ENCODE measurements at places on chromosomes 11 and 22.

DNA sequence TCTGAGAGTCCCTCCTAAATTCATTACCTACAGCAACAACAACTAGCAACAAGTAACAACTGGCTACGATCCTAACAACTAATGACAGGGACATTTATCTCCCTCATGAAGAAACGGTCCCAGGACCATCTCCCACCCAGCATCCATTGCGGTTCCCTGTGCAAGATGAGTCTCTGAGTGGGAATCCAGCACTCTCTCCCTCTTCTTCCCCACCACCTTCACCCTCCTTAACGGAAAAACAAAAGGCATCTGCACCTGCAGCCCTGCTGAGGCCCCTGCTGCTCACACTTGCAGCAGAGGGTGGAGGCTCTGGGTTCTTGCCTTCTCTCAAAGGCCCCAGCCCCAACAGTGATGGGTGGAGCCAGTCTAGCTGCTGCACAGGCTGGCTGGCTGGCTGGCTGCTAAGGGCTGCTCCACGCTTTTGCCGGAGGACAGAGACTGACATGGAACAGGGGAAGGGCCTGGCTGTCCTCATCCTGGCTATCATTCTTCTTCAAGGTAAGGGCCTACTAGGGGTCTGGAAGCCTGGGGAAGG, at the start of gene CD3G:
TSS of gene CD3G (plus strand) at position 364 of the 535 bp plus-strand sequence. CDS start at position 444, 80 bp downstream.
- peak; percentile 49 for DNase-seq

DNA sequence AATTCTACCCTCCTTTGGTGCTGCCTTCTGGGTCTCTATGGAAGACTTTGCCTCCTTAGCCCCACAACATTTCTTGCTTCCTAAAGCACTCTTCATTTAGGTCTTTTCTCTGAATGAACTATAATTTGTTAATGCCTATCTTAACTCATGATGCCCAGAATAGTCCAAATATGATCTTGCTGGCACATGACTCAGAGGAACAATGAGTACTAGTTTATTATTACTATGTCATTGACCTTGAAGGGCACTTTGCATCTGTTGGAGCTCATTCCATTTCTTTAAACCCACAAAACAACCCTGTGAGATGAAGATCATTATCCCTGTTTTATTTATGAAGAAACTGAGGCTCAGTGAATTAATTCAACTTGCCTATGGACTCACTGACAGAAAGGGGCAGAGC, 320.2 kb upstream of the PLET1 start:
- DNase-seq = no peak

DNA sequence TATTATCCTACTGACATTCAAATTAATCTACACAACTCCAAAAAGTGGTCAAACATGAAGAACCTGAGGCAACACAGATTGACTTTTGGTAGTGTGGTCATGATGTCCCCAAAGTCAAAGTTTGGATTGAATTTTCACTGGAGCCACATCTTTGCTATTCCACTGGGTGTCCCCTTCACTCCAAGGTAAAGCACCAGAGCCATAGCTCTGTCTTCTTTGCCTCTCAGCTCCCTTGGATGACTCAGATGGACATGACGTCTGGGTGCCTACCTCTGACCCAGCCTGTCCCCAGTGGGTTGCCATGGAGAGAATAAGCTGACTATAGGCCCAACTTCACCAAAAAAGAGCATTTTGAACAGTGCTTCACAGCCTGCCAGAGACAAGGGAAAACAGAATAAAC, 57.4 kb upstream of the ARHGAP42 start:
- no peak for DNase-seq

GRCh38 chr11:47104261-47104950, 72.3 kb downstream of the ARFGAP2 start:
- no peak for DNase-seq

DNA sequence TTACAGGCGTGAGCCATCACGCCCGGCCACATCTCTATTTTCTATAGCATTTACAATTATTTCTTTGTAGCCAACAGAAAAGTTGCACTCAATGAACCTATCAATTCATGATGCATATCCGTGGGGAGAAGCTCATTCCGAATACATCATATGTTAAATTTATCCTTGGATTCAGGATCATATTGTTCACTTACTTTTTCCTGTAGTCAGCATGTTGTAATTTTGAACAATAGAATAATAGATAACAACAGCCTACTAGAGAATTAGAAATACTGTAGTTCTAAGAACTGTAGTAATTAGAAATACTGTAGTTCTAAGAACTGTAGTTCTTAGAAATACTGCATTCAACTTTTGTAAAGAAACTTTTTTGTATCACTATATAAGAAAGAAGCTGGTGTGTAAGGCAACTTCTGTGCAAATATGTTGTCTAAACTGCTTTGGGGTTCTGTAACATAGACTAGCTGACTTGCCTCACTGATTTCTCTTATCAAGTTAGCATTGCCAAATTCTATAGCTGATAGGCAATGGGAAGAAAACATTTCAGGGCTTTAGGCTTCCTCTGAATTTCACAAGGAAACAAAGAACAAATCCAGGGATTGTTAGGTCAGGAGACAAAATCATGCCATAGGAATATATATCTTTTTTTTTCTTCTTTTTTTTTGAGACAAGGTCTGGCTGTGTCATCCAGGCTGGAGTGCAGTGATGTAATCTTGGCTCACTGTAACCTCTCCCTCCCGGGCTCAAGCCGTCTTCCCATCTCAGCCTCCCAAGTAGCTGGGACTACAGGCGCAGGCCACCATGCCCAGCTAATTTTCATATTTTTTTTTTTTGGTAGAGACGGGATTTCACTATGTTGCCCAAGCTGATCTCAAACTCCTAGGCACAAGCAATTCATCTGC, 91.9 kb downstream of the CSTPP1 start:
- no peak for DNase-seq

- DNase-seq = no peak
Observed at GRCh38 chr22:43845981-43846380, 16.3 kb downstream of the SULT4A1 start.

Data from stimulated activated CD4-positive, alpha-beta T cell treated with anti-CD3 and anti-CD28 coated beads, TNF-alpha, amount 100 ng/mL, for 1 hour (primary cell).